ENCODE measurements at places on chromosomes 13 and 19. TPM values are rescaled to one million over a fixed set of nuclear protein-coding genes. Genes with fewer than 3 reads are reported as not detected.
A peak's percentile ranks its signal among the peaks of the same experiment; 100 is the strongest.

CEACAM16 gene
- not detected for total RNA-seq

KIRREL2 gene
- 0.56 TPM for total RNA-seq

SLC15A1 gene
- total RNA-seq = 0.47 TPM

DDX49 gene
- total RNA-seq = 84.8 TPM

TEX26 gene
- total RNA-seq = 21.4 TPM

CRLF1 gene
- 4.3 TPM for total RNA-seq

GJB6 gene
- total RNA-seq = 1.7 TPM

TGFBR3L gene
- not detected for total RNA-seq

SYT5 gene
- 5.0 TPM for total RNA-seq

GPC6 gene
- total RNA-seq = 2.2 TPM

PLIN4 gene
- 2.8 TPM for total RNA-seq

DNA sequence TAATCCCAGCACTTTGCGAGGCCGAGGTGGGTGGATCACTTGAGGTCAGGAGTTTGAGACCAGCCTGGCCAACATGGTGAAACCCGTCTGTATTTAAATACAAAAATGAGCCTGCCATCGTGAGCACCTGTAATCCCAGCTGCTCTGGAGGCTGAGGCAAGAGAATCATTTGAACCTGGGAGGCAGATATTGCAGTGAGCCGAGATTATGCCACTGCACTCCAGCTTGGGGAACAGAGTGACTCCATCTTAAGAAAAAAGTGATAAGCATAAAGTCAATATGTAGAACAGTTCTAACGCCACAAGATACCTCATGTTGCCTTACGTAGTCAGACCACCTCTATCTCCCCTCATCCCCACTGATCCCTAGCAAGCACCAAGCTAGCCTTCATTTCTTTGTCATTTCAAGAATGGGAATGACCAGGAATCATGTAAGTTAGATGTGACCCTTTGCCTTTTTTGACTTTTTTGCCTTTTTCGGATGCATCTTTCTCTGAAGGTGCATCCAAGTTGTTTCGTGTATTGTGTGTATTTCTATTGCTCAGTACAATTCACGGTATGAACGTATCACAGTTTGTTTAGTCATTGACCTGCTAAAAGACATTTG, 6.4 kb downstream of the RPL21 start:
- DNase-seq = no peak

GRCh38 chr13:36919171-36919832, 736 bp downstream of the SMAD9 start:
- DNase-seq = peak; percentile 56

GRCh38 chr13:65830411-65831205, 1399.5 kb downstream of the PCDH9 start:
- no peak for DNase-seq

- DNase-seq = no peak
These were observed 4.6 kb downstream of the OR10H2 start for GRCh38 chr19:15732388-15732787.

- no peak for DNase-seq
These were observed 3.8 kb downstream of the KCTD12 start for GRCh38 chr13:76882431-76882830.

DNA sequence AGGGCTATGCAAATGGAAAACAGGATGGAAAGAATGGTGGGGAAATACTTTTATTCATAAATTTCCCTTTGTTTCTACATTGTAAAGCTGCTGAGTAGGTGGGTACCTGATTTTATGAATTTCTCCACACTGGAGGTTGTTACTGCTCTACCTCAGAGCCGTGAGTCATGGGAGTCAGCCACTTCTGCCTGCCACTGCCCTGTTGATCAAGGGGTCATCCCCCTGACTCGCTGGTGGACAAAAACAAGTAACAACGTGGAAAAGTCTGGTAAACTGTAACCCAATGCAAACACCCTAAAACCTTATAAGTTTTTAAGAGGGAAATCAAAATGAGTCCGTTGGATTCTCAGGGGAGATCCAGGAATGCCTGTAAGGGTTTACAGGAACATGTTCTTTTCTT, 329.5 kb downstream of the ATP8A2 start:
- DNase-seq = no peak

- DNase-seq = peak; percentile 68
These were observed 545 bp downstream of the RAD23A start for GRCh38 chr19:12946092-12946721.

- no peak for DNase-seq
These were observed 109.6 kb downstream of the TEX26 start for GRCh38 chr13:31042049-31042448.

DNA sequence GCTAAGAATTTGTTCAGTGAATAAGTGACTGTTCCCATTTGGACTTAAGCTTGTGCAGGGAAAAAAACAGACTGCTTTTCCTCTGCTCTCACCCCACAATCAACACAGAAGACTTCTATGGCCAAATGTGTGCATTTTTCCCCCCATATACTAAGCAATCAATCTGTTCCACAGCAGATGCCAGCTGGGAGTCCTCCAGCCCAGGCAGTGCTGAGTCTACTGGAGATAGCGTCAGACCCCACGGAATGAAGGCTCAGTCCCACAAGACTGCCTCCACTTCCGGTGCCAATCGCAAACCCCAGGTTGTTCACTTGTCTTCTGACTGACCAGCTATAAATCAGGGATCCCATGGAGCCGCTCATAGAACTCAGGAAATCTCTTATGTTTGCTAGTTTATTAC, 69.5 kb upstream of the ANKRD10 start:
- DNase-seq = no peak

GRCh38 chr19:33133438-33134031, 1.6 kb downstream of the WDR88 start:
- DNase-seq = no peak

GRCh38 chr19:51783372-51783771, 11.6 kb upstream of the FPR3 start:
- no peak for DNase-seq

GRCh38 chr19:50833117-50833801, at the start of gene KLK15:
TSS of gene KLK15 (minus strand) at chr19:50833574. CDS start at chr19:50831492, 2,082 bp downstream.
- no peak for DNase-seq

DNA sequence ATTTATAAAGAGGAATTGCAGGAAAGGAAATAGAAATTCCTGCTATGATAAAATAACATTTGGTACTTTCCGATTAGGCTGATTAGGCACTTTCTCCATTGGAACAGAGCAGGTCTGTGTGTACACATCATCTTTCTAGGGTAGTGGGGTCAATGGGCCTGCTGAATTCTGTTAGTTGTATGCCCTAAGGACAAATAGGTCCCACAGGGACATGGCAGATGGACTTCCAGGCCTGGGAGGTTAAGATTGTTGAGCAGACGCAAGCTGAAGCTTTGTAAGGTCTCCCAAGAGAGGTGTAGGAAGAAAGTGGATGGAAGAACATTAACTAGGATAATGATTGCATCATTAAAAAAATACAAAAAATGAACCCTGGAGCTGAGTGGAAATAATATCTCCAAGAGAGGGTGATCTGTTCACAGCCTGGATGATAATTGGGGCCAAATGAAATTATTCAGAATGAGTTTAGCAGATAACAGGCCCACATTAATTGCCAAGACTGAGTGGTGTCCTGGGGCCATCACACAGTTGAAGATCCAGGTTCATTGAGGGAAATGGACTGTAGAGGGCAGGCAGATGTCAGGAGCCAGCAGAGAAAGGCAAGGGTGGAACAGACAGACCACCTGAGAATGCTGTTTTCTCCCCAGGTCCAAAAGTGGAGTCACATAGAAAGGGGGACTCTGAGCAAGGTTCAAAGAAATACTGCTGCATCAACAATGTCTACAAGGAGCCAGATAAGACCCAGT, 215.1 kb downstream of the DNAJC15 start:
- DNase-seq = no peak

GRCh38 chr13:43544011-43544410, 242.8 kb downstream of the ENOX1 start:
- no peak for DNase-seq

DNA sequence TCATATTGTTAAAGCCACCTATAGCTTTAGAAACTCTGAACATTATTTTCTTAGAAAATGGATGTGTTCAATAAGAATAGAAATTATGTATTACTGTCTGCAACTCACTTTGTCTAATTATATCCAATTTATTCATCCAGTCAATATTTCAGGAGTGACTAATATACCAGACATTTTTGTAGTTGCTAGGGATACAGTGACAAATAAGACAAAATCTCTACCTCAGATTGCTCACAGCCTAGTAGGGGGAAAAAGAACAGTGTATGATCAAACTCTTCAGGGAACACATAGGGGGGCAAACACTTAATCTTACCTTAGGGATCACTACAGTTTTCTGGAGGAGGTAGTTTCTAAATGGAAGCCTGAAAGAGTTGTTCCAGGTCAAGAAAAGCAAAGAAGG, 8.6 kb downstream of the BRCA2 start:
- DNase-seq = no peak

DNA sequence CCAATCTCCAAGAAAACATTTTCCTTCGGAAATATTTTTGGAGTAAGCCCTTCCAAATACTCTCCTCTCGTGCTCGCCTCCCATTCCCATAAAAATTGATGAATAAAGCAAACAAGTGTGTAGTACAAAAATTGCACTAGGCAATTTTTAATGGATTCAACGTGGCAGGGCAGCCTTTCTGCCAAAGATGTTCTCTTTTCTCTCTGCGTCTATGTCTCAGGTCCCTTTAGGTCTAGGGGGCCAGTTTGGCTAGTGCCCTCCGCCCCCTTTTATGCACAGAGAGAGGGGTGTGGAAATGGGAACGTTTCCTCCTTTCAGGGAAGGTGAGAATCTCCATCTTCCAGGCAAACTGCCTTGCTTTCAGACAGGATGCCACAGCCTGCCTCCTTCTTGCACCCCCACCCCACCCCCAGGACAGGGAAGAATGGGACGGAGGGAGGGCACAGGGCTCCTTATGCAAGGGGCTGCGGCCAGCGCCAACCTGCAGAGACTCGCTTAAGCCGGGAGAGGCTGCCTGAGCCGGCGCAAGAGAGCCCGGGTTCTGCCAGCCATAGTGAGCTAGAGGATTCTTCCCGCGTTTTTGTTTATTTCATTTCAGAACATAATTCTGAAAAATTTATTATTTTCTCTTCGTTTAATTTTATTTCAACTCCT, 2.7 kb upstream of the ZIC2 start:
- no peak for DNase-seq

DNA sequence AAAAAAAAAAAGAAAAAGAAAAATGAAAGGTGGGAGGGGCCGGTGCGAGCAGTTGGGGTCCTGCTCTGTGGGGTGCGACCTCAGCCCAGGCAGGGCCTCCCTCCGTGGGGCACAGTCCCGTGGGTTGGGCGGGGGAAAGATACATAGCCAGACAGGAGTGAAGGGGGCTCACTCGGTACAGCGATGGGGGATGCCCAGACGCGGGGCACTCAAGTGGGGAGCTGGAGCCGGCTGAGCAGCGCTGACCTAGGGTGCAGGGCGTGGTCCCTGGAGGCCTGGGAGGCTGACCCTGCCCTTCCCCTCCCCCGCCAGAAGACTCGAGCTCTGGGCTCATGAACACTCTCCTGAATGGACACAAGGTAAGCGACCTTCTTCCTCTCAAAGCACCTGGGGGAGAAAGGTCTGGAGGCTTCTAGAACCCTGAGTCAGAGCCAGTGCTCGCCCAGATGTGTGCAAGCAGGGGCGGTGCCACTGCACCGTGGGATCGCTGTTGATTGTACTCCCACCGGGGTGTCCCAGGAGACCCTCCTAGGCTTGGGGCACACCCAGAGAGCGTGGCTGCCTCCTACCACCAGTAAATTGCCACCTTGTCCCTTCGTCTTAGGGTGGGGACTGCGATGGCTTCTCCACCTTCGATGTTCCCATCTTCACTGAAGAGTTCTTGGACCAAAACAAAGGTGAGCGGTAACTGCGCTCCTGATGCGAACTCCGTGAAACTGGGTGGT, 3.4 kb downstream of the HMG20B start:
- DNase-seq = no peak

DNA sequence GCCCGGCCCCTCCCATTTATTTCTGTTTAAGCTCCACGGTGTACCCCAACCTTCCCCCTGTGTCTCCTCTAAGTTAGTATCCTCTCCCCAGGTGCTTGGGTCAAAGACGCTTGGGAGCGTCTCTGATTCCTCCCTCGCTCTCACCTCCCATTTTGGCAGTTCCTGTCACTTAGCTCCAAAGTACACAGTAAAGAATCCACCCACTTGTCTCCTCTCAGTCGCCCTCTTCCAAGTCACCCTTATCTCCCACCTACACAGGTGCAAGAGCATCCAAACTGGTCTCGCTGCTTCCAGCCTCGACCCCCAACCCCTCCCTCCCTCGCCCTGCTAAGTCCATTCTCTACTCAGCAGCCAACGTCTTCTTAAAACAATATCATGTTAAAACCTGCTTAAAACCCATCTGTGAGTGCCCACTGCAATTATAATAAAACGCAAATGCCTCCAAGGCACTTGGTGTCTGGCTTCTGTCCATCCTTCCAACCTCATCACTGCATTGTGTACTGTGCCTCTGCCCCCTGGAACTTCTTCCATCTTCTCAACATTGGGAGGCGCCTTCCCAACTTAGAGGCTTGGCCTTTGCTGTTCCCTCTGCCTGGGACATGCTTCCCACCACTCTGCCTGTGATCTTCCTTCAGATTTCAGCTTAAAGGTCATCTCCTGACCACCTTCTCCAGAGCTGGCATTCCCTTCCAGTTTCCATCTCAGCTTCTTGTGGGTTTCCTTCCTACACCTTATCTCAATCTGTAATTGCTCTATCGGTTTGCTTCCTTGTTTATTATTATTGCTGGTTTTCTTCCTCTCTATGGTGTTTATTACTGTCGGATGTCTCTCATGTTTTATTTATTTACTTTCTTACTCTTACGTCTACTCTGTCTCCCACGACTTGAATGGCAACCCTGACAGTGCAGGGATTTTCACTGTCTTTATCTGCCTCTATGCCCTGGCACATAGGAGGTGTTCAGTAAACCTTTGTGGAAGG, 9.5 kb upstream of the KLK14 start:
- DNase-seq = no peak

GRCh38 chr19:48629599-48630295, 7.4 kb downstream of the DBP start:
- peak; percentile 65 for DNase-seq

GRCh38 chr19:3573858-3574637, 1.3 kb downstream of the HMG20B start:
- peak; percentile 97 for DNase-seq

GRCh38 chr13:78630511-78630910, 27.2 kb upstream of the POU4F1 start:
- no peak for DNase-seq

DNA sequence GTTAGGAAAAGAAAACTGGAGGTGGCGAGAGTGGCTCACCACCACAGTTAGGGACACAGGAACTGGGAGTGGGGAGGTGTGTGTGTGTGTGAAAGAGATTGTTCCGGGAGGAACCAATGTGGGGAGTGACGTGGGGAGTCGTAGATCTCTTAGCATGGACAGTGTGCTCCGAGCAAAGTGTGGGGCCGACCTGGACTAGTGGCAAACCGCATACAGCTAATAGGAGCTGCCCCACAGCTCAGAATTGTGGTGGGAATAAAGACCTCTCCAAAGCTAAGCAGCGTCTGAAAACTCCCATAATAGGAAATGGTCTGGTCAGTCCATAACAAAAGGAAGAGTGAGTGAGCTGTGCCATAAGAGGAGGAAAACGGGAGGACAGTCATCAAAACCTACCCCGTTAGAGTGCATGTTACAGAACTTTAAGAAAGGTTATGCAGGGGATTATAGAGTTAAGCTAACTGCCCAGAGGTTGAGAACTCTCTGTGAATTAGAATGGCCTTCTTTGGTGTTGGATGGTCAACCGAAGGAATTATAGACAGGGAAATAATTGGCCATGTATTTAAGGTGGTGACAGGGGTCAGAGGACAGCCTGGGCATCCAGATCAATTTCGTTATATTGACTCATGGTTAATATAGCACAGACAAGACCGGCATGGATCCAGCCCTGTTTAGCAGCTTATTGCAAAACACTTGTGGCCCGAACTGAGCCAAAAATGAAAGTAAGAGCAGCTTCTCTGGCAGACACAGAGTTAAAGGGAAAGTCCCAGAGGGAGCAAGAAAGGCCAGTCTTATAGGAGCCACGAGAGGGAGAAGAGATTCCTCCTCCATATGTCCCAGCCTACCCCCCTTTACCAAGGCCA, 8.9 kb upstream of the SLC15A1 start:
- no peak for DNase-seq

Measured in testis (tissue), 5 donors.